ENCODE measurements at places on chromosomes 3 and 15. TPM values are rescaled to one million over a fixed set of nuclear protein-coding genes. Genes with fewer than 3 reads are reported as not detected.

Gene TRPM1
- not detected for total RNA-seq

Gene RHCG
- not detected for total RNA-seq

Gene MBD4
- 24.9 TPM for total RNA-seq

Gene EPHB3
- 10.8 TPM for total RNA-seq

Gene CTXND1
- total RNA-seq, result not detected

Gene LTF
- 3.7 TPM for total RNA-seq

- DNase-seq, result no peak
Observed at GRCh38 chr3:177694316-177694715, 497.0 kb upstream of the TBL1XR1 start.

GRCh38 chr3:110608566-110608965, 463.1 kb upstream of the NECTIN3 start:
- no peak for DNase-seq

- DNase-seq, result no peak
Observed at GRCh38 chr15:98174286-98174685, 213.8 kb downstream of the ARRDC4 start.

- no peak for DNase-seq
Observed at GRCh38 chr3:101158374-101158773, 162.0 kb downstream of the IMPG2 start.

- DNase-seq, result no peak
Observed at GRCh38 chr3:101039285-101039684, 46.1 kb upstream of the ABI3BP start.

DNA sequence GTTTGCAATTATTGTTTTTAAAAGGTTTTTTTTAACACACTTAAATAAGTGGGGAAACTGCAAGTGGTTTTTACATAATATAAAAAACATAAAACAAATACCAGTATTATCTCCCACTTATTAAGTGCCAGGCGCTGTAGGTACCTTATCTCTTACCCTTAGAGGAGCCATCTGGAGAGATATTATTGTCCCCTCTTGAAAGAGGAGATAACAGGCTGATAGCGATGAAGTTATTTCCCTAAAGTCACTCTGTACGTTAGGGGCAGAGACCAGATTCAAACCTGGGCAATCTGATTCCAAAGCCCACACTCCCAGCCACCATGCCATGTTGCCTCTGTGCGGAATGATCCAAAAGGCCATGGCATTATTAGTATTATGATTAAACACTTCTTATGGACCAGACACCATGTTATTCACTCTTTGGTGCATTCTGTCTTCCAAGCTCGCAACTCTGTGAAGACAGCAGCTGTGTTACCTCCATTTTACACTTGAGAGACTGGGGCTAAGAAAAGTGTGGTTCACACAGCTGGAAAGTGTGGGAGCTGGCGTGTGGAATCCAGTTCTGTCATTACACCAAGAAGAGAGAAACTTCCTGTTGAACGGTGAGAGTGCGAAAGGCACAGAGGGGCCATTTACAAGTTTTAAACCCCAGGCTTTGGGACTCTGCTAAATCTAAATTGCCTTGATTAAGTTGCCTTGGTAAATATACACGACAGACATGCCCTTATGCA, 79.9 kb upstream of the MITF start:
- DNase-seq, result no peak

DNA sequence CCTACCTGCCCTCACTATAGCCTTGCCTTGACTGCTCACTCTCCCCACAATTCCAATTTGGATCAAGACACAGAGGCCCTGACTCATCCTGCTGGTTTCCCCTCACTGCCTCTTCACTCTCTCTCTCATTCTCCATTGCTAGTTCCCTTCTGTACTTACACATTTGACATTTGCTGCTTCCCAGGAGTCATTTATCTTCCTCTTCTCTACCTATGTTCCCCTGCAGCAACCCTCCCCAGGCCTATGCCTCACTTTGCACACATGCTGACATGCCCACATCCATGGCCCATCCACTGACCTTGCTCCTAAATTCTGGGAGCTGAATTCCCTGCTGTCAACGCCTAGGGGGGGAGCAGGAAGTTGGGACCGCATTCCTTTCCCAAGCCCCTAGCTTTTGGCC, 82.2 kb downstream of the SRGAP3 start:
- DNase-seq, result no peak

- no peak for DNase-seq
Observed at GRCh38 chr3:174636451-174636850, 222.7 kb upstream of the NAALADL2 start.

DNA sequence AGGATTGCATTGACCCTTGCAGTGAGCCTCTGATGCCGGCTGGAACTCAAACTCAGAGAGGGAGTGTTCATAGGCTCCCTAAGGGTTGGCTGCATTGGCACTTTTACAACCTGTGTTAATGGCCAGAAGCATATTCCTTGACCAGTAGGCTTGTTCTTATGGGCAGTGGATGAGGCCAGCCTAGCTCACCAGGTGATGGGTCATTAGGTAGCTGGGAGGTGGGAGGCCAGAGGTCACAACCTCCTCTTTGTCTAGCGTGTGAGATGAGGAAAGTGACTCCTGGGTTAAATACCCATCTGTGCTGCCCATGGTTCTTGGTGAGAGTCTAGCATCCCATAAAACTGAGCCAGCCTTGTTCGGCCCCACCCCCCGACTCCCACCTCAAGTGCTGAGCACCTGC, 275.7 kb upstream of the CTNNB1 start:
- DNase-seq, result no peak

- DNase-seq, result no peak
Observed at GRCh38 chr15:93987068-93987467, 244.3 kb upstream of the MCTP2 start.

DNA sequence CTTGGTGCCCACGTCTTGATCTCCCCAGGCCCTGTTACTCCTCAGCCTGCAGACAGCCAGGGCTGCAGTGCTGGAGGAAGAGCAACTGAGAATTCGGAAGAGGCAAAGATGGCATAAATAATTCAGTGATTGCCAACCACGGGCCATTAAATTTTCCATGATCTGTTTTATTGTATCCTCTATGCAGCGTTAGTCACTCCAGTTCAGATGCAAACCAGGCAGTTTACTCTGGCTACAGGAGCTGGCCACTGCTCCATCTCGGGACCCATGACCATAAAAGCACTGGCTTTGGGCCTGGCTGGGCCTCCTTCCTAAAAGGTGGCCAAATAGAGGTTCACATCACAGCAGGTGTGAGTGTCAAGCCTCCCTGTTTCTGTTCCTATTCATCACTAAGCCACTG, 137.6 kb upstream of the TLE3 start:
- DNase-seq, result no peak

GRCh38 chr15:93658026-93658816, 569.2 kb upstream of the RGMA start:
- DNase-seq, result no peak

All from posterior vena cava (tissue), 2 donors.